ENCODE measurements at places on chromosomes 4 and X.

DNA sequence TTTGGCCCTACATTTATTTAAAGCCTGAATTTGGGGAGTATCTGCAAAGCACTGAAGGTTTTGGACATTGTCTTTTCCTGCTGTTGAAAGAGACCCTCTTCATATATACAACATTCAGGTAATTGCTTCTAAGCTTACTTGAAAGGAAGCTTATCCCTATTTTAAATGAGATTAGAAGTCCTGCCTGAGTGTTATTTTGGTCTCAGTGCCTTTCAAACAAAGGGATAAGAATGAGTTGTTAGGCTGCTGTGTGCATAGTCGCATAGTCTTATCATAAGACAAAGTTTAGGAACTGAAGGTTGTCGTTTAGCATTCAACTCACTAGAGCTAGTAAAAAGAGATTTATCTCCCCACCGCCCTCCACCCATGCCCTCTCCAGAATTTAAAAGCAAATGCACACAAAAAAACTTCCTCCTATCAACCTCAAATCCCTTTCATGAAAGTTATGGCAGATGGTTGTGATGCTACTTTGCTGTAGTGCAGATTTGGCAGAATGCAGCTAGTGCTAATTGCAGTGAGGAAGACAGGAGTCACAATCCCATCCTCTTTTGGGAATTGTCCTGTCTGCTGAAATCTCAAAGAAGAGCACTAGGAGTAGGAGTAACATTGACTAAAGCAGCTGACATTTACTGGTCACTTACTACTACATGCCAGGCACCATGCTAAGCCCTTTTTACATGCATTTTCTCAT, 5.8 kb downstream of the HERC3 start:
- DNase-seq, result no peak

DNA sequence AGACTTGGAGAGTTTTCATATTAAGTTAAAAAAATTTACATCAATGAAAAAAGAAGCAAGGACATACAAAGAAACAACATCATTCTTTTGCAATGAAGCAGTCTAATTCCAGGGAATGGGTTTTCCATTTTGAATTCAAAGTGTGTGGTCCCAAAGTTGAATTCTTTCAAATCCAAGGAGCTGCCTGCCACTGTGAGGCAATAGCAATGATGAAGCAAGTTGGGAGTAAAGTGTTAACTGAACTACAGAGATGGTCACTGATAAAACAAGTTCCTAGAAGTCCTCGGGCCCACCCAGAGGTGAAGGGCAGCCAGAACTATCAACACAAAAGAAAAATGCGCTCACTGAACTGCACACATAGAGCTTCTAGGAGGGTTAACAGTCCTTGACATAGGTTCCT, 115.9 kb downstream of the RAB28 start:
- DNase-seq, result no peak

- DNase-seq, result no peak
Observed at GRCh38 chr4:185626798-185627197, 91.5 kb upstream of the PDLIM3 start.

GRCh38 chrX:70168238-70169188, 8.8 kb upstream of the DGAT2L6 start:
- DNase-seq, result no peak

DNA sequence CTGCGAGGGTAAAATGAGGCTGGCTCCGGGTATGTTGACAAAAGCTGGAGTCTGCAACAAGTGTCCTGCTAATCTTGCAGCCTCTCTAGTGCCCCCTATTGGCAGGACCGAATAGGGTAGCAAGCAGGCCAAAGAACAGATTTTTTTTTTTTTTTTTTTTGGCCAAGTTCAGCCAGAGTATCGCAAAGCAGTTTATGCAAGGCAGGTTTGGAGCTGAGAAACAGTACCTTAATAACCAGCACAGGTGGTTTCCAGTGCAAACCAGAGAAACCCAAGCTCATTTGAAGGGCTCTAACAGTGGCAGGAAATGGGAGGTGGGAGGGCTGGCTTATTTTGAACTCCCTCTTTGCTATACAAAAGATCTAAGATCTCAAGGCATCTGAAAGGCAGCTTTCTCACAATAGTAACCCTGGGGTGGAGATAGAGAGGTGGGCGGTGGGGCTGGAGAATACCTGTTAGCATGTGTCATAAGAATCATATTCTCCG, 38.2 kb upstream of the OCIAD2 start:
- DNase-seq, result no peak

- DNase-seq, result no peak
Observed at GRCh38 chrX:27619975-27620374, 29.8 kb downstream of the DCAF8L2 start.

DNA sequence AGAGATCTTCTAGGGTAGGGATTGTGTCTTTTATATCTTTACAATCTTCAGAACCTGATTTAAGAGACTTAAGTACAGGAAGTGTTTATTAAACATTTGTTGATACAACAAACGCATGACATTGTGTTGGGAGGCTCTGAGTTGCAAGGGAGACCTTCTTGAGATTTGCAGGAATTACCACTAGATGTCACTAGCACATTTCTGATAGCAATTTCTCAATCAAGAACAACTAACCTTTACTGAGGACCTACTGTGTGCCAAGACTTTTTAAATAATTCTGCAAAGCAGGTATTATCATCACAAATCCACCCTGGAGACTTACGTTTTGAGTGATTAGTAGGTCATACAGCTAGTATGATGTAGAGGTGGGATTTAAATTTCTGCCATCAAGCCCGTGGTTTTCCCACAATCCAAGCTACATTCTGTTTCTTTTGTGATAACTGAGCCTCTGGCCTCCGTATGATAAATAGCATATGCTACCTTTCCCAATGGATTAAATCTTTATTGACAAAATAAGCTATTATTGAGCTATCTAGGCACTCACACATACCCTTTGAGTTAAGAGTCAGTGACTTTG, 986.0 kb downstream of the CCSER1 start:
- DNase-seq, result no peak

DNA sequence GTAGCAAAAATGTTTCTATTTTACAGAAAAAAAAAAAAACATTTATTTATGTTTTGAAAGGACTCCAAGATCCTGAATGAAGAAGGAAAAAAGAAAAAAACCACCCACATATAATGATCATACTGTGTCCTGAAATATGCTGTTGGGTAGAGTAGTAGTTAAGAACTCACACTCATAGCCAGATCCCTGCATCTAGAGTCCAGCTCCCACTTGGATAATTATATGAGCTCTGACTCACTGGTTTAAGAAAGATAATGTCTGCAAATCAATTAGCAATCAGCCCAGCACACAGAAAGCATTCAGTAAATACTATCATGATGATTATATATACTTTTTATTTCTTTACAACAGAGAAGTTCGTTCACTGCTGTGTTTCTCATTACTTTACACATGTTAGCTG, 46.7 kb upstream of the MXRA5 start:
- DNase-seq, result no peak

DNA sequence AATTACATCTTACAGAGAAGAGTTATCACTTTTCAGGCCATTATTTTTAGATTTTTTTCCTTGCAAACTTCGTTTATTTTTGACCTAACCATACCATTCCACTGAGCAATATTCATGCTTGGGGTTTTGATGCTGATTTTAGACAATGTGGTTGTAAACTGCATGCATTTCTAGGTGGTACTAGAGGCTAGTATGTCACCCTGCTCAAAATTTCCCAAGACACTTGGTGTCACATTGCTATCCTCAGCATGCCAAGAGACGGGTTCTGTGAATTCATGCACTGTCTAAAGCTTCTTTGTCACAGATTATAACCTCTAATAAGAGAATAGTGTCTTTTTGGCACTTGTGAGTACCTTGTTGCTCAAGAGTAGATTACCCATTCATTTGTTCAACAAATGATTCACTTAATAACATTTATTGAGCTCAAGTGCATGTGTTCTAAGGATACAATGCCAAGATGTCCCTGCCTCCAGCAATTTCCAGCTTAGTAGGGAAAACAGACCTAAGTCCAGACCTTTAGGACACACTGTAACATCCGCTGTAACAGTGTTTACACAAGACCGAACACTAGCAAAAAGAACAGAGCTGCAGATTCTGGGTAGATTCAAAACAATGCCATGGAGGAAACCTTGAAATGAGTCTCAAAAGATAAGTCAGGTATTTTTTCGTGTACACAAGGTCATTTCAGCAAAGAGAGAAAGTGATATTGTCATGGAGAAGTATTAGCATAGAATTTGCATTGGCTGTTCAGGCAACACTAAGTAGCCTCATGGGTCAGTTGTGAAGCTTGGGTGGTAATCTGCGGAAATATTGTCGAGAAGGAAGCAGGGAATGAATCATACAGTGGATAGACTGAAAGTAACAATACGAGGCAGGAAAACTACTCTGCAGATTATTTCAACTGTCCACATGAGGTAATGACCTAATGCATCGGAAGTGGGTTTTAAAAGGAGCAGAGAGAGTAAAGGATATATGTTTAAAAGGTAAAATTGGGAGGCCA, 515.1 kb upstream of the ZFP42 start:
- DNase-seq, result no peak

- no peak for DNase-seq
Observed at GRCh38 chr4:71188156-71188640, 150.6 kb upstream of the SLC4A4 start.

All from KG1 (cell line).